Right lobe of liver (tissue), 6 donors: ENCODE measurements at places on chromosomes 2 and 18.

- no peaks in the 10 kb centered on the region for H3K4me1 ChIP-seq
- H3K27ac ChIP-seq, result no peak overlapping the region
- no peaks in the 10 kb centered on the region for H3K36me3 ChIP-seq
- no peak overlapping the region for H3K4me3 ChIP-seq
Observed at GRCh38 chr2:30777661-30778505, 29.4 kb downstream of the CAPN13 start.

DNA sequence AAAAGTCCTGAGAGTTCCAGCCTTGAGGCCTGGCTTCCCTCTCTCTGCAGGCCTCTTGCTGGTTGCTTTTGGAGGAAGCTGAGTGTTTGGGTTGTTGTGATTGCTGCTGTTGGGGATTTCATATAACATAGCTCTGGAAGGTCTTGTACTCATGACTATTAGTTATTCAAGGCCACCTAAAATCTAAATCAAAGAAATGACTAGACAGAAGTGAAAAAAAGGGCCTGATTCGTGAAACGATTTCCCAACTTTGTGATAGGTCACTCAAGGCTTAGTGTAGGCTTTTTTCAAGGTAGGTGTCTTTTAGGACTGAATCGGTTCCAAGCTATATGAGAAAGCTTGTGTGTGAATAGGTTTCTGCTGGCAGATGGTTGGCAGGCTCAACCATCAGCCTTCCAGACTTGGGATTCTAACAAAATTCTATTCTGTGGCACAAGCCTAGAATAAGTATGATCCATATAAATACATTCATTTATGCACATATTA lies 164.4 kb downstream of the FMNL2 start:
- DNase-seq, result no peak
- peak overlapping the region; percentile 22 for H3K27ac ChIP-seq
- no peaks in the 10 kb centered on the region for H3K4me1 ChIP-seq
- H3K27me3 ChIP-seq, result no peaks in the 10 kb centered on the region
- H3K4me3 ChIP-seq, result no peak overlapping the region
- H3K36me3 ChIP-seq, result no peaks in the 10 kb centered on the region

- H3K4me1 ChIP-seq, result no peaks in the 10 kb centered on the region
- H3K36me3 ChIP-seq, result no peaks in the 10 kb centered on the region
- H3K27ac ChIP-seq, result no peak overlapping the region
- DNase-seq, result no peak
- H3K27me3 ChIP-seq, result no peaks in the 10 kb centered on the region
- H3K4me3 ChIP-seq, result no peak overlapping the region
Observed at GRCh38 chr2:147916723-147917122, 71.9 kb downstream of the ACVR2A start.

- DNase-seq, result peak; percentile 84
- H3K27ac ChIP-seq, result peak overlapping the region; percentile 80
- no peaks in the 10 kb centered on the region for H3K27me3 ChIP-seq
- peak overlapping the region; percentile 86 for H3K4me3 ChIP-seq
- no peaks in the 10 kb centered on the region for H3K4me1 ChIP-seq
- no peaks in the 10 kb centered on the region for H3K36me3 ChIP-seq
Observed at GRCh38 chr2:201642579-201643215, 606 bp downstream of the TMEM237 start.

DNA sequence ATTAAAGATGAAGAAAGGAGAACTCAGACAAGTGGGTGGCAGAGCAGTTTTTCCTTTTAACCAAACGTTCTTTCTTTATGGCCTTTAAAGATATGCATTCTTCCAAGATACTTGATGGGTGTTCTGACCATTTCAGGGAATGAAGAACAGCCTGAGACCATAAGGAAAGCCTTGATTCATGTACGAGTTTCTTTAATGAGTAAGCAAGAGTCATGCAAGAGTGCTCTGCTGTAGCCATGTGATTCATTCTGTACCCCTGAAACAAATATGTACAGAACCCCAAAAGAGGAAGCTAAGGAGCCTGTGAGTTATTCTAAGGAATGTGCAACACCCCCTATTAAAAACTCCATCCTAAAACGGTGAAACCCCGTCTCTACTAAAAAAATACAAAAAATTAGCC lies 372.8 kb downstream of the MTX2 start:
- H3K4me3 ChIP-seq, result no peak overlapping the region
- no peak for DNase-seq
- peaks cover 3% of the 10 kb centered on the region for H3K27me3 ChIP-seq
- no peak overlapping the region for H3K27ac ChIP-seq
- H3K36me3 ChIP-seq, result no peaks in the 10 kb centered on the region
- no peaks in the 10 kb centered on the region for H3K4me1 ChIP-seq

GRCh38 chr18:62939926-62940325 lies 224.6 kb downstream of the PHLPP1 start:
- no peaks in the 10 kb centered on the region for H3K4me1 ChIP-seq
- H3K27me3 ChIP-seq, result no peaks in the 10 kb centered on the region
- H3K27ac ChIP-seq, result peak overlapping the region; percentile 13
- H3K36me3 ChIP-seq, result peaks cover 15% of the 10 kb centered on the region
- no peak for DNase-seq
- no peak overlapping the region for H3K4me3 ChIP-seq

- no peaks in the 10 kb centered on the region for H3K36me3 ChIP-seq
- H3K27me3 ChIP-seq, result no peaks in the 10 kb centered on the region
- DNase-seq, result no peak
- no peak overlapping the region for H3K4me3 ChIP-seq
- H3K4me1 ChIP-seq, result no peaks in the 10 kb centered on the region
- H3K27ac ChIP-seq, result no peak overlapping the region
Observed at GRCh38 chr2:174856447-174856846, 92.2 kb upstream of the CHRNA1 start.
